Motor neuron (in vitro differentiated cells): ENCODE measurements at places on chromosomes 2 and 18. TPM values are rescaled to one million over a fixed set of nuclear protein-coding genes. Genes with fewer than 3 reads are reported as not detected.

The ALPG gene
- total RNA-seq: 0.21 and 0.26 TPM in 2 replicates

The SPP2 gene
- total RNA-seq: not detected in 2 replicates

The LDLRAD4 gene
- total RNA-seq: 1.4 and 2.1 TPM in 2 replicates

The SERPINB4 gene
- 0.29 TPM in 1 of 2 replicates, not detected in the other for total RNA-seq

The TMEM198 gene
- 6.1 and 6.2 TPM in 2 replicates for total RNA-seq

The ICOS gene
- 0.10 TPM in 1 of 2 replicates, not detected in the other for total RNA-seq

The RAB3GAP1 gene
- 28.6 and 29.8 TPM in 2 replicates for total RNA-seq
